ENCODE measurements at places on chromosomes 3 and 15. TPM values are rescaled to one million over a fixed set of nuclear protein-coding genes. Genes with fewer than 3 reads are reported as not detected.

The PRICKLE2 gene
- total RNA-seq, result 36.9 TPM

The ALPK3 gene
- total RNA-seq, result 5.0 TPM

The EID1 gene
- 242 TPM for total RNA-seq

The C15orf62 gene
- total RNA-seq, result not detected

The SPATA12 gene
- not detected for total RNA-seq

The STXBP5L gene
- total RNA-seq, result not detected

The SI gene
- total RNA-seq, result not detected

The UACA gene
- 107 TPM for total RNA-seq

The STRIT1 gene
- total RNA-seq, result not detected

The CMTM8 gene
- 8.4 TPM for total RNA-seq

The PCOLCE2 gene
- 69.3 TPM for total RNA-seq

The TRPM1 gene
- not detected for total RNA-seq

The PIF1 gene
- total RNA-seq, result 0.39 TPM

The STRA6 gene
- 1.9 TPM for total RNA-seq

The GOLGA6D gene
- not detected for total RNA-seq

The UROC1 gene
- not detected for total RNA-seq

The CTXN2 gene
- total RNA-seq, result not detected

The AZI2 gene
- 130 TPM for total RNA-seq

The ACKR2 gene
- 42.9 TPM for total RNA-seq

The ASTE1 gene
- total RNA-seq, result 5.4 TPM

The RPL32 gene
- 780 TPM for total RNA-seq

The GOLGA8M gene
- total RNA-seq, result 6.6 TPM

The NANOGP8 gene
- total RNA-seq, result 1.2 TPM

The FBXO40 gene
- not detected for total RNA-seq

The SNRK gene
- 65.9 TPM for total RNA-seq

The CRYGS gene
- 12.2 TPM for total RNA-seq

The TRAIP gene
- total RNA-seq, result 3.3 TPM

The RPL4 gene
- total RNA-seq, result 2,364 TPM

The MFSD1 gene
- total RNA-seq, result 69.6 TPM

The MAN2C1 gene
- 319 TPM for total RNA-seq
